ENCODE measurements at places on chromosomes 1 and 21.

GRCh38 chr1:166865926-166866325, 10.1 kb downstream of the TADA1 start:
- no peak for DNase-seq

DNA sequence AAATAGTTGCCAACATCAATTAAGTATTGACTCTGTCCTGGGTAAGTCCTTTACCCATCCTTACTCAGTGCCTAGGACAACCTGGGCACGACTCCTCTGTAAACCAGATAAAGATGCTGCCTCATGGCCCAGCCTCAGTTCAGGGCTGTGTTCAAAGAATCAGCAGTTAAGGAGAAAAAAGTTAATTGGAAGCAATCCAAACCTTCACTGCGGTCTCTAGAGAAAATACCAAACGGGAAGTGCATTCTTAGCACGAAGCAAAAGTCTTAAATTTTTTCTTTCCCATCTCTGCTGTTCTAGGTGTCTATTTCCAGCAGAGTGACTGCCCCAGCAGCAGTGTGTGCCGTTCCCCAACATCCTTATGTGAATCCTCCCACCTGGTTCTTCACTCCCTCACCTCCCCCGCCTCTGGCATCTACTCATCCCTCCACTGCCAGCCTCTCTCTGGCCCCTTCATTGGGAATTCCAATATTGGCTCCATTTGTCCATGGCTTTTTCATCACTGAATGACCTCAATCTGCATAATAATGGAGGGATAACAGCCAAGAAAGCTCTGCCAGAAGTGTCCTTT, 23.2 kb downstream of the KANK4 start:
- DNase-seq: no peak

GRCh38 chr1:60930130-60930529, 152.2 kb upstream of the NFIA start:
- DNase-seq: no peak

DNA sequence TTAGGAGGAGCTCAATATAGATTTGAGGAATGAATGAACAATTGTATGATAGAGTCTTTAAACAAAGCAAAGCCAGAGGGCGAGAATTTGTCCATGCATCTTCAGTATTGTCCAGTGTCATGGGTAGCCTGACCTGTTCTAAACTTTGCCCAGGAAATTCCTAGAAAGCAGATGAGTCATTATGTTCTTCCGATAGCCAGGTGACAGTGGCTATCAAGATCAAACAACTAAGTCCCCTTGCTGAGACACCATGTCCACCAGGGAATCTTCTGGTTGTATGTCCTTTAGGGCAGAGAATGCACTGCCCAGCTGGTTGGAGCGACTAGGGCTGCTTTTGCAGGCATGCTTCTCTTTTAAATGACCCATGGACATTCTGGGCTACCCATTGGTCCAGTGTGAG, 1.8 kb upstream of the SLC26A9 start:
- no peak for DNase-seq

- no peak for DNase-seq
Measured at GRCh38 chr1:30473922-30474817, 249.2 kb downstream of the MATN1 start.

GRCh38 chr1:12717301-12717838, 1.5 kb downstream of the AADACL3 start:
- no peak for DNase-seq

DNA sequence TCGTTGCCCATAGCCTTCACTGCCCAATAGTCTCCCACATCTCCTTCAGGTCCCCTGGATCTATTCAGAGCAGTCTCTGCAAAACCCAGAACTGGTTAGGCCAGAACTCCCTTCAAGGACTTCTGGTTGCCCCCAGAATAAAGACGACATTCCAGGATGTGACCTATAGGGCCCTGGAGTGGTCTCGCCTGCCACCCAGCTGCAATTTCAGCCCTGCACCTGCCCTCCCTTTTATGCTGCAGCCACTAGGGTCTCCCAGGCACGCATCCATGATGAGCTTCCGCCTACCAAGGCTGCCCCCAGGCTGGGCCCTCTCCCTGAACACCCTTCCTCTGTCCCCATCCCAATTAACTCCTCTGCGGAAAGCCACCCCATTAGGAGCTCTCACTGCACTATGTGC, 7.2 kb upstream of the TSPEAR start:
- no peak for DNase-seq

All from T-cell (primary cell).